ENCODE measurements at places on chromosomes 7 and 10.

DNA sequence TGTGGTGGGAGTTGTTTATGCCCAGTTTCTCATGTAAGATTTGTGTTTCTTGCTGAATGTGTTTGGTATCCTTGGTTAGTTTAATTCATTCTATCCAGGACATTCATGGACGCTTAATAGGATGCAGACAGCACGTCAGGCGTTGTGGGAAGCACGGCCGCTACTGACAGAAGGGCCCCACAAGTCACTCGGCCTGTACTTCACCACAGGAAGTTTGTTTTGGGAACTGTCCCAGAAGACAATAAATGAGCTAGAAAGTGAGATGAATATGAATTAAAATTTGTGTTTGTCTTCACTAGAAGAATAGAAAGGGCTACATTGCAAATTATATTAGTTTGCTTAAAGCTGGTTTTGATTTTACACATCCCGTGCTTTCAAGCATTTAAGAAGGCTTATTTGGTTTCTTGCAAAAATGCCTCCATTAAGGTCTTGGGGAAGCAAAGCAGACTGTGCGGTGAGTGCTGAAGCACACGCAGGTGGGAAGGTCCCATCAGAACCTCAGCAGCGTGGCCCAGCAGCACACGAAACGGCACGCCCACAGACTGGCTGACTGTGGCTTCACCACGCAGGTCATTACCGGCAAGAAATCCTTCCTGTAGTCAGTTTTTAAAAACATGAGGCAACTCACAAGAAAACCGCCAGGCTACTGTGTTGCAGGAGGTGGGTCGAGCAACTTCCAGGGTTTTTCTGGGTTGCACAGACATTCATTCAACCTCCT is 74.1 kb downstream of the VIPR2 start:
- DNase-seq, result peak; percentile 44

- peak; percentile 82 for DNase-seq
Observed at GRCh38 chr7:98051118-98051744, 55.4 kb upstream of the LMTK2 start.

DNA sequence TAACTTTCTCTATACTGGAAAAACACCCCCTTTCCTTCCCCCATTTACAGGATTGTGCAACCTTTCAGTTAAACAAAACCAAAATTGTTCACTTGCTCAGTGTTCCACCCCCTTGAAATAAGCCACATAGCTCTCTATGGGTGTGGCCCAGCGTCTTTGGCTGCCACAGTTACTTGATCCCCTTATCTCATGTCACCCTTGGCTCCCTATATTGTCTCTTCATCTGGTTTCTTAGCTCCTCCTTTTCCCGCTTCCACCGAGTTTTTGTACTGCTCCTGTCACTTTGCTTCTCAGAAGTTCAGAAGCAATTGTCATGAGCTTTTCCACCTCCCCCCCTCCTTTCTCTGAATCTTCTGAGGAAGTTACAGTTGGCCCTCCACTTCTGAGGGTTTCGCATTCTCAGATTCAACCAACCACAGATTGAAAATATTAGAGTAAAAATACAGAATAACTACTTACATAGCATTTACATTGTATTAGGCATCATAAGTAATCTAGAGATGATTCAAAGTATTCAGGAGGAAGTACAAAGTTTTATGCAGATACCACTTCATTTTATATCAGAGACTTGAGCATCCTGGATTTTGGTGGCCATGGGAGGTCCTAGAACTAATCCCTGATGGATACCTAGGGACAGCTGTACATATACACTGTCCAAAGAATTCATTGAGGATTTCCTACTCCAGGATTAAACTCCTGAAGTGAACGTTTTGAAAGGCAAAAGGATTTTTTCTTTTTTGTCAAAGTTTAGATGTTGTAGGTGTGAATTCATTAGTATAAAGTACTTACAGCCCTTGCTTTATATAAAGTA is 60.4 kb downstream of the ADD3 start:
- no peak for DNase-seq

DNA sequence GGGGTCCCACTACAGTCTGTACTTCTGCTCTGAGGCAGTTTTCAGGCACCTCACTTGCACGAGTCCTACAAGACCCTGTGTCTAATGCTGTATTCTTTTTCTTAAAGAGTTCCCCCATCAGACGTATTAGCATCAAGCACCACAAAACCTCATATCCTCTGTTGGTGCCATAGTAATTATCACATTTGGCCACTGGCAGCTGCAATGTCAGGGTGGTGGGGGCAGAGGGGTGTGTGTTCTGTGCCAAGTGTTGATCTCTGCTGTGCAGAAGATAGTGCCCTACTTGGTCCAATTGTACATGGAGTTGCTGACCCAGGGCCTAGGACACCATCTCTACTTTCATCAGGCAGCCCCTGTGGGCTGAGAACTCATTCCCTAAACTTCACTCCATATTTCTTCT is 20.0 kb upstream of the JAZF1 start:
- no peak for DNase-seq

- DNase-seq, result peak; percentile 76
Observed at GRCh38 chr7:44914992-44915607, 29.8 kb upstream of the PURB start.

DNA sequence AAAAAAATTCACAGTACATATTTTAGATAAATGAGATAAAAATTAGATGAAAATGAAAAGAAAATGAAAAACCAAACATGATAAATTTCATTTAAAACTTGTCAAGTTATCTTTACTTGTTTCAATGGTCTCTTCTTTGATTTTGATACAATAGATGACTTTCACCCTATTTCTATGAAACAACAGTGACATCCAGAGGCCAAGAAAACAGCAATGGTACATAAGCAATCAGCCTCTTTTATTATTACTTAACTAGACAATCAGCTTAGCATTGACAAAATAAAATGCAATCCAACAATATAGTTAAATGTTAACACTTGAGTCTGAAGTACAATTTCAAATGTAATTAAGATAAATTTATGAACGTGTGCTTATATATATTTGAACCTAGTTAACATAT is 74.8 kb upstream of the GPR37 start:
- DNase-seq, result no peak

DNA sequence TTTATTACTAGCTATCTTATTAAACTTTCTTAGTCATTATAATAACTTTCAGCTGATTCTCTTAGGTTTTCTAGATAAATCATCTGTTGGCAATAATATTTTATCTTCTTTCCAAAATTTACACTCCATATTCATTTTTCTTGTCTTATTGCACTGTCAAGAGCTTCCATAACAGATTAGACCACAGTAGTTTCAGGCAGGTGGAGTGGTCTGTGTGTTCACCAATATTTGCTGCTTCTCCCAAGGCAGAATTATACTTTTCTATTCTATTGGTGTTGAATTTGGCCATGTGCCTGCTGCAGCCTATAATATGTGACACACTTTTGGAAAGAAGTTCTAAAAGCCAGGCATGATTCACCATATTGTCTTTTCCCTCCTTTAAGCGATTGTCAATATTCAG is 422.8 kb downstream of the GATA3 start:
- DNase-seq, result no peak

DNA sequence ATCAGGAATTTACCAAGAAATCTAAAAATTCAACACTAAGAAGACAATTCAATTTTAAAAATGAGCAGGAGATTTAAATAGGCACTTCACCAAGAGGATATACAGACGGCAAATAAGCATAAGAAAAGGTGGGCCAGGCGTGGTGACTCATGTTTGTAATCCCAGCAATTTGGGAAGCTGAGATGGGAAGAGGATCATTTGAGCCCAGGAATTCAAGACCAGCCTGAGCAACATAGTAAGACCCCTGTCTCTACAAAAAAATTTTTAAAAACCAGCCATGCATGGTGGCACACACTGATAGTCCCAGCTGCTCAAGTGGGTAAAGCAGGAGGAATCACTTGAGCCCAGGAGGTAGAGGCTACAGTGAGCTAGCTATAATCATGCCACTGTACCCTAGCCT is 3.5 kb upstream of the AKR1D1 start:
- no peak for DNase-seq

- no peak for DNase-seq
Observed at GRCh38 chr10:71367271-71367670, 29.4 kb upstream of the CDH23 start.

DNA sequence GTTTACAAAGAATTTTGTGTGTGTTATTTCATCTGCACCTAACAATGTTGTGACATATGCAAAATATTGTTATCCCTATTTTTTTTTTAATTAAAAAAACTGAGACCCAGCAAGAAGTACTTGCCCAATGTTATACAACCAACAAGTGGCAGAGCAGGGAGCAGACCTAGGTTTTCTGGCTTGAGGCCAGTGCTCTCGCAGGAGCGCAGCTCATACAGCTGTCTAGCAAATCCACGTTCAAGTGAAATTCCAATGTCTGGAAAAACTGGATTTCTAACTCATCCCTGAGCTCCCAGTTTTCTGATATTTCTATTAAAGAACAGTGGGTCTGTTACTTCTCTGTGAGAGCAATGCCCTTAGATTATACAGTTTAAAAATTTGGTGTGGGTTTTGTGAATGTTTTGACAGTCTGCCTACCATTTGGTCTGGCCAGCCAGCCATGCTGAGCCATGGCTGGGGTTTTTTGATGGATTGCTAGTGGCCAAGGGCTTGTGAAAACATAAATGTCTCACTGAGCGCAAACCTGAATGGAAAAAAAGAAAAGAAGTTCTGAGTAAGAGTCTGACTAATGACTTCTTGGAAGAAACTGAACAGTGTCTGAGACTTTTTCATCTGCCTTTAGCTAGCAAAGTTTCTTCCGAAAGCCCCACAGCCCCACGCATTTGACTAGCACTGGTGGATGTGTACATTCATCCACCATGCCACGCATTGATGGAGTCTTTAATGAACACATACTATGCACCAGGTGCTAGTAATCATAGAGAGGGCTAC is 15.4 kb upstream of the PRF1 start:
- DNase-seq, result no peak

DNA sequence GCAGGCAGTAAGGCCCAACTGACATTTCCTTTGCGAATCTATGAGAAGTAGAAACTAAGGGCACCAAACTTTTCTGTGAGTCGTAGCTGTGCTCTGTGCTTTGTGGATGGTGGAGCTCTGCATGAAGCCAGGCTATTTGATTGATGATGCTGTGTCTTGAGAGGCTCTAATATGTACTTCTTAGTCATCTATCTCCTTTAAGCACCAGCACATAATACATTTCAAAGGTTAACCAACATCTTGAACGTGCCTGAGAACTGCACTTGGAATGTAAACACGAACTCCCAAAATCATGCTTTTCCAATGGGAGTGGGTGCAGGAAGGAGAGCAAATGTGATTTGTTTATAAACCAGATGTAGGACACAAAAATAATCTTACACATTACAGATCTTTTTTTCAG is 411.6 kb downstream of the PARD3 start:
- no peak for DNase-seq

GRCh38 chr10:131546086-131546810 is 234.7 kb upstream of the TCERG1L start:
- DNase-seq, result no peak

- DNase-seq, result no peak
Observed at GRCh38 chr7:138729444-138729843, 28.3 kb upstream of the SVOPL start.

DNA sequence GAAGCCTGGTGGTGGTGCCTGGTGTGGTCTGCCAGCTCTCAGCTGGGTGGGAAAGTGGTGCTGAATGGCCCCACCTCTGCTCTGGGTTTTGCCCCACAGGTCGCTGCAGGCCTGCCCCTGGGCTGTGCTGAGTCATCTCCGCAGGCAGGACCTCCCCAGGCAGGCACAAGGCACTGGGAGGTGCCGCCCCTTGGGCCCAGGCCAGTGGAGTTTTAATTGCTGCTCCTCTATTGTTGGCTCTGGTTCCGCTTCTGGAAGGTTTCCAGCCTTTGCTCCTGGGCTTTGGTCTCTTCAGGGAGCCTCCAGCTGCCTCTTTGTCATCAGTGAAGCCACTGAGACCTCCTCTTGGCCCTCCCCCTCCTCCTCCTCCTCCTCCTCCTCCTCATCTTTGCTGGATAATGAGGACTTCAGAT is 180.3 kb upstream of the GRB10 start:
- no peak for DNase-seq

GRCh38 chr7:158073845-158074840 is 513.5 kb downstream of the PTPRN2 start:
- no peak for DNase-seq

DNA sequence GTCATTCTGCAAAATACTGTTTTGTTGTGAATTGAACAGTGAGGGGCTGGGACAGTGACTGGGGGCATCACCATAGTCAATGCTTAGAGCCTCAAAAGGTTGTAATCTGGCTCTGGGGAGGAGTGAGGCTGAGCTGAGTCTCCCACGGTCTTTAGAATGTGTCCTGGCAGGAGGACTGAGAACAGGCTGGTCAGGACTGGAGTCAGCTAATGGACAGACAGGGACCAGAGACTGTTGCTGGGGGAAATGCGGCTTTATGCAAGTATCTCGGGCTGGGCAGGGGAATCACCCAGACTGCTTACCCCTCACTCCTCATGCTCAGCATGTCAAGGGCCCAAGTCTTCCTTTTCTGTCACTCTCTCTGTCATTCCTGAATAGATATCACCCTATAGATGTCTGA is 346.5 kb downstream of the TYW1 start:
- DNase-seq, result no peak

- DNase-seq, result no peak
Observed at GRCh38 chr10:46053534-46054434, 7.7 kb upstream of the MSMB start.

- no peak for DNase-seq
Observed at GRCh38 chr7:48587475-48587874, 336.9 kb upstream of the CDC14C start.

DNA sequence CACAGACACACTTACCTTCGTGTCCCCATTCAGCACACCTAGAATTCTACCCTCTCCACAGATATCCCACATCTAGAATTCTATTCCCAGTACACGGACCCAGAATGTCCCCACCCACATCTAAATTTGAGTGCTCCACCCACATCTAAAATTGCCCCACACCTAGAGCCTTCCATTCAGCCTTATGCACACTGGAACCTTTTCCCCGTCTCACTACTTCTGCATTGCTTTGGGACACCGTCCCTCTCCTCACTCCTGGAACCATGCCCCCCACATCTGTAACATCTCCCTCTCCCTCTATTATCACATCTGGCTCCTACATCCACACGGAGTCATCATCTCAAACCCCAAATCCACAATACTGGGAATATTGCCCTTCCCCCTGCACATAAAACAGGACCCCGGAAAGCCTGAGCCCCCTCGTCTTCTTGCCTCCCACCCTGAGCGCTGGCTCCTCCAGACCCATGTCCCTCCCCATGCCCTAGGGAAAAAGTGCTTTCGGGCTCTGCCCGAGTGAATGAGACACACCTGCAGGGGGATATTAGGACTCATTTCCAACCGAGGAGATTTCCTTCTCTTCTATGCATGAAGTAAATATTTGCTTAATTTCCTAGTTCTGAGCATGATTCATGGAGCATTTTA is 125.8 kb upstream of the UNC5B start:
- DNase-seq, result peak; percentile 23

DNA sequence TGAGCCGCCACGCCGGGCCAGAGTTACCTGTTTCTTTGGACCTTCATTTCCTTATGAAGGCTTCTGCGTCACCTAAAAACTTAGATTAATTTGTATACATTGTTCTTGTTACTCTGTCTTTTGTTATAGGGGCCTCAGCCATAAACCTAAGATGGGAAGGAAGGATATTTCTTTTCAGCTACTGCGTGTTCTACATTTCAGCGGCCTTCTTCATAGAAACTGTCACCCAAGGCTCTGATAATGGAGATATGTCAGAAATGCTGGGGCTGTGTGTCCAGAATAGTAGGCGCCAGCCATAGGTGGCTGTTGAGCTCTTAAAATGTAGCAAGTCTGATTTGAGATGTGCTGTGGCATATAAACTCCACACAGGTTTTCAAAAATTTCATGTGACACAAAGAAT is 52.9 kb downstream of the HK1 start:
- DNase-seq, result no peak

Measured in activated CD8-positive, alpha-beta memory T cell treated with anti-CD3 and anti-CD28 coated beads, Interleukin-2, amount 50 U/mL, for 48 hours (primary cell).